Neural crest cell (in vitro differentiated cells): ENCODE measurements at places on chromosomes 3 and 15.

DNA sequence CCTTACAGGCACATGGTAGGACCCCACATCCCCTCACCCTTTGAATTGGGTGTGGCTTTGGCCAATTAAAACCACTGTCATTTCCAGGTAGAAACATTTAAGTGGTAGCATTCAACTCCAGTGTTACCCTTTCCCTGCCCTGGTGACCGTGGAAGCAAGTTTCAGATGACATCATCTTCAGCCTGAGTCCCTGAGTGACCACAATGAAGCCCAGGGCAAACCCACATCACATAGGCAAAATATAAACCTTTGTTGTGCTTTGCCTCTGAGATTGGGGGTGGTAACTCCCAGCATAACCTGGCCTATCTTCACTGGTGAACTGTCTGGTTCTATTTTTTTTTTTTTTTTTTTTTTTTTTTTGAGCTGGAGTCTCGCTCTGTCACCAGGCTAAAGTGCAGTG is 404.0 kb upstream of the WNT5A start:
- no peak for DNase-seq

- DNase-seq, result no peak
Measured at GRCh38 chr3:39638301-39638700, 170.8 kb downstream of the MOBP start.

DNA sequence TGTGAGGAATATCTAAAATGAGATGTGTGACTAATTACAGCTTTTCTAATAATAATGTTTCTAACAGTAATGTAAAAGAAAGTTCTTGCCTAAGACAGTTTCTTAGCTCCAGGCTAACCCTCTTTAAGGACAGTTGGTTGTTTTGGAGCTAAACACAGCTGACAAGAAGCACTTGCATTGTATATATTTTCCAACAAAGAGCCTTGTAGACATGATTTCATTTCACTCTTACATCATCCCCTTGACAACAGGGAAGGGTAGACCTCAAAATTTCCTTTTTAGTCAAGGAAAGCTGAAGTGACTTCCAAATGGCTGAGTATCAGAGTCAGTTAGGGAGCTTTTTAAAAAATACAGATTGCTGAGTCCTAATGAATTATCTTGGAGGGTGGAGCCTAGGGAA is 4.1 kb downstream of the ARID3B start:
- DNase-seq, result no peak

- DNase-seq, result no peak
Measured at GRCh38 chr3:123099331-123100192, 32.7 kb downstream of the PDIA5 start.

GRCh38 chr3:47994180-47994579 is 22.0 kb downstream of the MAP4 start:
- no peak for DNase-seq

DNA sequence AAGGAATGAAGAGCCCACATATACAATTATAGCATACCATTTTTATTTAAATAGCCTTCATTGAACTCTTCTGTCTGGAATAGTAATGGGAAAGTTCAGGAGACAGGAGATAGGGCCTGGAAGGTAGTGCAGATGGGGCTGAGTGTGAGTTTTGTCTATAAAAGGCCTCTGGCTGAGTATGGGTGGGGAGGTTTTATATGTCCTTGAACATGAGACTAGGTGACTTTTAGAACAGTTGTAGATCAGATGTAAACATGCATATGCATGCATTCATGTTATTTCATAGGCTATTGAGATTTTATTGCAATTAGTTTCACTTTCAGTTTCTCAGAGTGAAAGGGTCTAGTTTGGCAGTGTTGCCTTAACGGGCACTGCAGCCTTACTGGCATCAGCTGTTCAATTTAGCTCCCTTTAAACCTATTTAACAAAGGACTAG is 27.1 kb downstream of the CGGBP1 start:
- DNase-seq, result no peak

DNA sequence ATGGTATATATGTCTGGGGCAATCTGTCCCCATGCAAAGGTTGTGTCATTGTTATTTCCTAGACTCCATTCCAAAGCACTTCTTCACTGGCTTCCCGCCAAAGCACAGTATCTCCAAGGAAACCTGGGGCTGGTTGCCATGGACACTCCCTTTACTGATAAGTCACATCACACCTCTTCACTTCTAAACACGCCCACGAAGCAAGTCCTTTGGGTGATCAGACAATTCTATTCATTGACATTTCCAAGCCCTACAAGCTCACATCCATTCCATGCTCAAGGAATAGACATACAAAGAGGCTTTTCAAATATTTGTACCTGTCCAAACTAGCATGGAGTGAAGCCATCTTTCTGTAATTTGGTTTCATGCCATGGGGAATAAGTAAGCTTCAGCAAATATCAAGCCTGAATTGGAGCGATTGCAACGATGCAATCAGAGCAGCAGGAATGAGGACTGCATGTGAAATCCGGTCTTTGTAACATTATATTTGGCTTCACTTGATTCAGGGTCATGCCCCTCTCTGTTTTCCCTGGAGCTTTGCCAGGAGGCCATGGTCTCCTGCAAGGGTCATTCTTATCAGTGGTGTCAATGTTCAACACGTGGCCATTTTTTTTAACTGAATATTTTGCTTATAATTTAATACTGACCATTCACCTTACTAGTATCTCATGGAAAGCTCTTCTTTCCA is 201.6 kb upstream of the TMC3 start:
- DNase-seq, result no peak

DNA sequence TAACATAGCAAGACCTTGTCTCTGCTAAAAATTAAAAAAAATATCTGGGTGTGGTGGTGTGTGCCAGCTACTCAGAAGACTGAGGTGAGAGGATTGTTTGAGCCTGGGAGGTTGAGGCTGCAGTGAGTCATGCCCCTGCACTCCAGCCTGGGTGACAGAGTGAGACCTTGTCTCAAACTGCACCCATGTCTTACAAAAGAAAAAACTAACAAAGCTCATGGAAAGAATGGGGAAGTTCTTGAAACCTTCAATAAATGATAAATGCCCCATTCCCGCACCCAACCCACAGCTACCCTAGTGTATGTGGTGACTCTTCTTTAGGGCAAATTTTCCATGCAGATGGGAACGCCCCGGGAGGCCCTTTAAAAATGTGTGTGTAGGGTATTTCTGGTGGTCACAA is 28.3 kb downstream of the RPLP1 start:
- DNase-seq, result no peak

- no peak for DNase-seq
Measured at GRCh38 chr3:159922861-159923312, 65.7 kb upstream of the IL12A start.

DNA sequence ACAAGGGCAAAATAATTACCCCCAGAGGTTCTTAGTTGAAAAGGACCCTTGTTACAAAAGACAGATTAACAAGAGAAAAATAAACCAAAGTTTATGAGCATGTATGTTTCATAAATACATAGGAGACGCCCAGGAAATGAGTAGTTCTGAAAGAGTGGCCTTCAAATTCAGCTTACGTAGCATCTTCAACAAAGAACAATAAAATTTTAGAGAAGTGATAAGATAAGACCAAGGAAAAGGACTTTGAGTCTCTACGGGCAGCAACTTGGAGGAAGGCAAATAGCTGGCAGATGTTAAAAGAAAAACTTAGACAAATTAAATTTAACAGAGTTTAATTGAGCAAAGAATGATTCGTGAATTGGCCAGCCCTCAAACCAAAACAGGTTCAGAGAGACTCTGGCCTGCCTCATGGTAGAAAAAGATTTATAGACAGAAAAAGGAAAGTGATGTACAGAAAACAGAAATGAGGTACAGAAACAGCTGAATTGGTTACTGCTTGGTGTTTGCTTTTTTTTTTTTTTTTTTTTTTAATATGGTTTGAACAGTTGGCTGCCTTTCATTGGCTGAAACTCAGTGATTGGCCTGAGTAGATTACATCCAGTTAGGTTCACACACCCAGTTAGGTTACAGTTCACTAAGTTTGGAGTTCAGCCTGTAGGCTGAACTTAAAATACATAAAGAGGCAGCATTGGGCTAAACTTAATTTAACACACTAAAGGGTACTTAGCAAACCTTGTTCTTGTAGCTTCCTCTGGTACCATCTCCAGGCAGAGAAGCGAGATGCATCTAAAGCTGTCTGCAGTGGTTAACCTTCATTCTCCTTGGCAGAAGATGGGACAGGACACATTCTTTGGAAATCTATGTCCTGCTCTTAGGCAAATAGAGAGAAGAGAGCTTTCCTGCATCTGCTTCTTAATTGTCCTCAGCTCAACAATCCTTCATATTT is 23.2 kb downstream of the C2CD4B start:
- DNase-seq, result no peak

- no peak for DNase-seq
Measured at GRCh38 chr15:101092156-101092866, 159.5 kb downstream of the CHSY1 start.
